Stimulated activated CD8-positive, alpha-beta memory T cell treated with anti-CD3 and anti-CD28 coated beads, Interleukin-15, amount 100 ng/mL, for 4 hours (primary cell): ENCODE measurements at places on chromosomes 2 and 18.

DNA sequence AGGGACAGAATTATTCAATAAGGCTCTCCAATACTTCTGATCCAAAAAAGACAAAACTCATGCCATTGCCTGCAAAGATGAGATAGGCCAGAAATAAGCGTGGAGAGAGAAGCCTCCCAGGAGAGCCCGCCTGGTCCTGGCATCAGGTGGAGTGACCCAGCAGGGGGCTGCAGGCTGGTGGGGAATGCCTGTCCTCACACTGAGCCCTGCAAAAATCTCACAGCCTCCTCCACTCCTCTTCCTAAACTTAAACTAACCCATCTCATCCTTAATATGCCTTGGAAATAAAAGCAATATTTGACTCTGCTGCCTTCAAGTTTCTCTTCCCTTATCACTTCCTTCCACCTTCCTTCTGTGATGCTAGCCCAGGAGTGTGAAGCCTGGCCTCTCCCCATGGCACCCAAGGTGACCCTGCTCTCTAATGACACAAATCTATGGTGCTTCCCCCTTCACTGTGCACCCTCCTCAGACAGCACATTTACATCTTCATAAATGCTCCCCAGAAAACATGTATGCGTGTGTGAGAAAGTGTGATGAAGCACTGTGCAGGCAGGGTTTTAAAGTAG, 218.4 kb downstream of the ANAPC1 start:
- DNase-seq = no peak

DNA sequence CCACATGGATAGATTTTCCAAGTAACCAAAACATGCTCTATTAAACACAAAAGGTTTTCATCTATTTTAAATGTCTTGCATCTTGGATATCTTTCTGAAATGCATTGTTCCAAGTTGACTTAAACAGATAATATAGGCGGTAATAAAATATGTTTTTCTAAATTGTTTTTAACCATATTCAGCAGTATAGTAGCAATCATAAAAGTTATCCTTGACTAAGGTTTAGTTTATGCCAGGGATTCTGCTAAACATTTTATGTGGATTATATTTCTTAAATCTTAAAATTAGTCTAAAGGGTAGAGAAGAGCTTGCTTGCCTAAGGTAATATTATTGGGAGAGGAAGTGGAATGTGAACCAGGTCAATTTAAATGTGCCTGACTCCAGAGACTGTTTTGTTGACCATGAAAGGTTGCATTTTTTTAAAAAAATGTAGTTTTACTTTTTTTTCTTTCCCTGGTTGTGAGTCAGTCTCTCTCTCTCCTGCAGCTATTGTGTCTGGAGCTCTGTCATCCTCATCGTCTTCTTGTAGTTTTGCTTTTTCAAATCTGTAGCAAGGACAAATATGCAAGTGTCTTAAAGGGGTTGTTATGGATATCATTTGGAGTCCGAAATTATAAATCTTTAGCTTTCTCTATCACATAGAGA, 309.1 kb upstream of the COL3A1 start:
- no peak for DNase-seq

DNA sequence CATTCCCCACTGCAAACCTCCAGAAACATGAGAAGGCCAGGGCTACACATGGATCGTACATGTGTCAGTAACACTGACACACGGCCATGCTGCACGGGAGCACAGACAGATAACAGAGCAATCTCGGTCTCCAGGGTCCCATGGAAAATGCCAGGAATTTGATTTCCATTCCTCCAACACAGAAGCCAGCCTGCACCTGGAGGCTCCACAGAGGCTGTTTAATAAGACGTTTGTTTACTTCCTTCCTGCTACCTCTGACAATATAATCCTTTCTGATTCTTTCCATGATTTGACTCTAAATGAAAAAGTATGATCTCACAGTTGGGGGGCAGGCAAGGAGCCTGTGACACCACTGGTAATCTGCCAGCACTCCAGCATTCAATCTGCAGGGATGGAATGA, 210.9 kb upstream of the DDX18 start:
- DNase-seq = no peak

GRCh38 chr2:83879127-83879526, 580.0 kb downstream of the SUCLG1 start:
- DNase-seq = no peak

GRCh38 chr2:144605231-144605840, 85.4 kb upstream of the ZEB2 start:
- DNase-seq = no peak

DNA sequence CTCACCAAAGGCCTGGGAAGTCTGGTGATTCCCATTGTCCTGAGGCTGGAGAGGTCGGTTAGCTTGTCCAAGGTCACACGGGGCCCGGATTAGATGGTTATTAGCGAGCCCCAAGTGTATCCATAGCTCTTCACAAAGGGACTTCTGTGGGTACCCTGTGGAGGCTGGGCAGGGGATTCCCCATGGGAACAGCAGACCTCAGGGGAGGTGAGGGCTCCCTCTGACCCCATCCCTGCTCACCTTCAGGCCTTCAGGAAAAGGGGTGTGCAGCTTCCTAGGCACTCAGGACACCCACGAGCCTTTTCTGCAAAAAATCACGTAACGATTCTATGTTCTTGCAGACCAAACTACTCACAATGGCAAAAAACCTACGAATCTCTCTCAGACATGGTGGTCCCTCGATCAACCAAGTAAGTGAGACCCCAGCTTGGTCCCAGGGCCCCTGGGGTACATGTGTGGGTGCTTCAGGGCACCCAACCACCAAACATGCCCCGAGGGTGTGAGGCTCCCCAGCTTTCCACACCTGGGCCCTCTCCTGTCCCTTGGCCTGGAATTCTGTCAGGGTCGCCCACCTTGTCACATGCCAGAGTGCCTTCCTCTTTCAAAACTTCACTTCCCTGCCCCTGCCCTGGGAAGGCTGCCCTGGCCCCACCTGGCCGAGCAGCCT, 40.3 kb downstream of the PDIA6 start:
- DNase-seq = no peak

DNA sequence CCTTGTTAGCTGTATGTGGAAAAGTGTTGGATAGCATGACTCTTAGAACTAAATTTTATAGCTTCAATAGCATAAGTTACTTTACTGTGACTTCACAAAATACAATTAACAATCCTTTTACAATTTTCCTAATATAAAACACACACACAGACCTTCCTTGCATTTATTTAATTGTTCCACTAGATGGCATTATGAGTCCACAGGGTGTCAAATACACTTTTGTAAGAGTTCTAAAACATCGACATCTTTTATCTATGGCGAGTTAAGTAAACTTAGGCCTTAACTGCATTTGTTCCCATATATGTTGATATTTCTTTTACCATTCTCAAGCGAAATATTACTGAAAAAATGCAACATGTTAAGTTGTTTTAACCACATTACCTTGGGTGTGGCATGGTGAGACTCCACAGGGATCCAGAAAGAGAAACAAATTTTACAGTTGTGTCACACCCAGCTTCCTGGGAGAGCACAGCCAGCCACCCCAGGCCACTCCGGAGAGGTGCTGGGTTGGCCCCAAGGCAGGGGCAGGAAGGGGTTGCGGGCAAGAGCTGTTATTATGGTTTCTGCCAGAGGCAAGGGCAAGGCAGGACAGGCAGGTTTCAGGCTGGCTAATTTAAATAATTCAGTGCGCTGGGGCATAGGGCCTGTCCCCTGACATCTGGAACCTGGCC, 312.4 kb upstream of the MC4R start:
- DNase-seq = no peak

DNA sequence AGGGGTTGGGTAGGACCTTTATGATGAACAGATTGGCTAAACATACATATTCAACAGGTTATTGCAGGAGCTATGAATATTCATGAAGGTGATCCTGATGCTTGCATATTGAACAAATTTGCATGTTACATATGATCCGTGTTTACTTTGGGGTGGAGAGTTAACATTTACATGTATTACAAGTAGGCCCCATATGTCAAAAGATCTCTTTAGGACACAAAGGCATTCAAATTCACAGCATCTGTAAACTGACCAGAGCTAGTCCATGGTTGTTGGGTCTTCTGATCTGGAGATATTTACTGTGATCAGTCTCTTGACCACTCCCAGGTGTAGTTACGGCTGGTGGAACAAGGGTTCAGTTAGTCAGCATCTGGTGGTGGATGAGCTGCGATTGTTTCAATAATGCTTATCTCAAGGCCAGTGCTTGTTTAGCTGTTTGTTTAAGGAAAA, 80.4 kb downstream of the PMAIP1 start:
- no peak for DNase-seq

DNA sequence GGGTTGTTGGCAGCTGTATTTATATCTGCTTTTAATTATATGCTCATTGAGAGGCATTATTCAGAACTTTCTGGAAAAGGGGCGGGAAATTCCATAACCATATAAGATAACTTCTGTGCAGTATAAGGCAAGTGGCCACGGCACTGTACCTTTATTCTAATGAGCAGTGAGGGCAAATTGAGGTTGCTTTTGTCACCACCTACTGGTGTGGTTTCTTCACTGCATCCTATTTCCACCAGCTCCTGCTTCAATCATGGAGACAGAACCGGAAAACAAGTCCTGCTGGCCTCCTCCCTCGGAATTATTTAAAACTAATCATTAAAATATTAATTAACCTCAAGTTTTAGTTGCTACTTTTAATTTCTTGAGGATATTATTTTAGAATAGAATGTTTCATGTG, 759.4 kb downstream of the CBLN2 start:
- DNase-seq = no peak

DNA sequence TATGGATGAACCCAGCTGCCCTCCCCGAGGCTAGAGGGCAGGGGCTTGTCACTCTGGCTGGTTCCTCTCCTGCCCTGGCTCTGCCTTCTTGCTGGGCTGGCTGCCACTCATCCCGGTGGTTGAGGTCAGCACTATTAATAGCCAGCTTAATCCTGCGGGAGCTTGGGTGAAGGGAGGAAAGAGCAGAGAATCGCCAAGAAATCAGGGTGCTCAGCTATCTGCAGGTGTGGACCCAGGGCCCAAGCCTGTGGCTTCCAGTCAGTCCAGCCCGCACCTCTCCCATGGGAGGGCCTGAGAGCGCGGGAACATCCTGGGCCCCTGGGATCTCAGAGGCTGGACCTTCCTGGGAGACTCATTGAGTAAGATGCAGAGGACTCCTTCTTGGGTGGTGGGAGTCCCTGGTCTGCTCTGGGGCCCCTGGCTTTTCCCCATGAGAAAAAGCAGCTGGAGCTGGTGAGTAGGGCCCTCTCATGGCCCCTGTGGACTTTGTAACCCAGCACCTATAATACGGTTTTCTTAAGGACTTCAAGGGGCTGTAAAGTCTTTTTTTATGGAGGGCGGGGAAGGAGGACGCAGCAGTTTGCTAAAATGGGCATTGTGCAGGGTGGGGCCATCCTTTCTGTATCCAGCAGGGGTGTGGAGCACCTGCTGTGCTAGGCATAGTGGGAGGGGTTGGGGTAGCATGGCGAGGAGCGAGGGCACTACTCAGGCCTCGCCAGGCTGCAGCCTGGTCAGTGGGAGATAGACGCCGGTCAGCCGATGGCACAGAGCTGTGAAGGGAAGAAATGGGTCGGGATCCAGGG, 27.4 kb upstream of the CNNM3 start:
- no peak for DNase-seq

GRCh38 chr18:39667905-39668304, 2102.3 kb upstream of the CELF4 start:
- DNase-seq = no peak
